Ovary (tissue), 10 donors: ENCODE measurements at places on chromosomes 13 and 19.

GRCh38 chr19:41893899-41894298 is 10.9 kb downstream of the ARHGEF1 start:
- H3K36me3 ChIP-seq = no peaks in the 10 kb centered on the region
- no peak overlapping the region for H3K27ac ChIP-seq
- DNase-seq = no peak
- H3K27me3 ChIP-seq = no peaks in the 10 kb centered on the region

DNA sequence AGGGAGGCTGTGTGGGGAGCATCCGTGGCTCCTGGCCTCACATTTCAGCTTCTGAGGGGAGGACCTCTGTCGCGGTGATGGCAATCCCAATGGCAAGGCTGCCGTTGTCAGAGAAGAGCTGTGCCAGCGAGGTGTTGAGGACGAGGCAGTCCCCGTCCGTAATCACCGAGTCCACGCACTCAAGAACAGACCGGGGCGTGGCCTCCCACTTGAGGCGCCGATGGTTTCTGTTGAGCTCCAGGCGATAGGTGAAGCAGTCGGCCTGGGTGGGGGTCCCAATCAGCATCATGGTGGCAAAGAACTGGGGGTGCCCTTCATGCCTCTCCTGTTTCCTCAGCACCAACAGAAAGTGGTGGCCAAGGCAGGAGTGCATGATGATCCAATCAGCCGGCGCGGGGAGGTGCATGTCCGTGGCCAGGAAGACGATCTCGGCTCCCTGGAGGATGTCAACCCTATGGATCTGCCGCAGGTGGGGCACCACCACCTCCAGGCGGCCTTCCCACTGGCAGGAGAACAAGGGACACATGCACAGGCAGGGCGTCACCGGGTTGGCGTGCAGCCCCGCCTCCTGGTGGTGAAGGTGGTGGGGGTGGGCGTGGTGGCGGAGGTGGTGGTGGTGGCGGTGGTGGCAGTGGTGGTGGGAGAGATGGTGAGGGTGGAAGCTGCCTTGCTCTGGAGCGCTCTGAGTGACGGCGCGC is 68.1 kb downstream of the SIAH3 start:
- no peaks in the 10 kb centered on the region for H3K36me3 ChIP-seq
- no peak overlapping the region for H3K27ac ChIP-seq
- no peaks in the 10 kb centered on the region for H3K4me1 ChIP-seq
- DNase-seq = no peak
- no peaks in the 10 kb centered on the region for H3K27me3 ChIP-seq

DNA sequence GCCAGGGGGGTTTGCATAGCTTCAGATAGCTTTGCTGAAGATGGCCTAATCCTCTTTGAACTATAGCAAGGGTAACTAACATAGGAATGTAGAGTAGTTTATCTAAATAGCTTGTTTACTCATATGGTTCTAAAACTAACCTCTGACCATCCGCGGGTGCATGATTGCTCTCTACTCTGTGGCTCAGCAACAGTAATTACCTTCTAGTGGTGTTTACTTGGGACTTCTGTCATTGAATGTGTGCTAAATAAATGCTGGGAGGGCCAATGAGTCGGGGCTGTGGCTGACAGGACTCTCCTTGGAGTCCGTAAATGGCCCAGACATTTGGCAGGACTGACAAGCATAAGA is 1461.9 kb downstream of the UQCRFS1 start:
- no peak overlapping the region for H3K4me3 ChIP-seq
- no peaks in the 10 kb centered on the region for H3K27me3 ChIP-seq
- no peaks in the 10 kb centered on the region for H3K36me3 ChIP-seq
- DNase-seq = no peak
- H3K27ac ChIP-seq = no peak overlapping the region

GRCh38 chr19:5287066-5287465 is 53.5 kb downstream of the PTPRS start:
- H3K36me3 ChIP-seq = no peaks in the 10 kb centered on the region
- H3K4me1 ChIP-seq = peaks cover 18% of the 10 kb centered on the region
- DNase-seq = no peak
- no peak overlapping the region for H3K4me3 ChIP-seq

DNA sequence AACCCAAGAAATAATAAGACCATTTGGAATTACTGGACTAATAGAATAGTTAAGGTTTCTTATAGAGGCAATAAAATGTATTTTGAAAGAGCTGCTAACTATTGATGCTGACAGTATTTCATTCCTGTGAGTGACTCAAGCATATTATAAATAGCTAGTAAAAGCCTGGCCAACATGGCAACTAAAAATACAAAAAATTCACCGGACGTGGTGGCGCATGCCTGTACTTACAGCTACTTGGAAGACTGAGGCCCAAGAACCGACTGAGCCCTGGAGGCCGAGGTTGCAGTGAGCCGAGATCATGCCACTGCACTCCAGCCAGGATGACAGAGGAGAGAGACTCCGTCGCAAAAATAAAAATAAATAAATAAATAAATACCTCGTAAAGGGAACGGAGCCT is 5.4 kb upstream of the ICAM3 start:
- no peaks in the 10 kb centered on the region for H3K36me3 ChIP-seq
- DNase-seq = no peak
- no peaks in the 10 kb centered on the region for H3K4me1 ChIP-seq
- no peak overlapping the region for H3K4me3 ChIP-seq
- no peak overlapping the region for H3K27ac ChIP-seq

- no peaks in the 10 kb centered on the region for H3K4me1 ChIP-seq
- H3K27me3 ChIP-seq = no peaks in the 10 kb centered on the region
- no peak overlapping the region for H3K4me3 ChIP-seq
- H3K27ac ChIP-seq = no peak overlapping the region
- H3K36me3 ChIP-seq = no peaks in the 10 kb centered on the region
- no peak for DNase-seq
Measured at GRCh38 chr19:31089681-31090080, 259.6 kb downstream of the TSHZ3 start.

DNA sequence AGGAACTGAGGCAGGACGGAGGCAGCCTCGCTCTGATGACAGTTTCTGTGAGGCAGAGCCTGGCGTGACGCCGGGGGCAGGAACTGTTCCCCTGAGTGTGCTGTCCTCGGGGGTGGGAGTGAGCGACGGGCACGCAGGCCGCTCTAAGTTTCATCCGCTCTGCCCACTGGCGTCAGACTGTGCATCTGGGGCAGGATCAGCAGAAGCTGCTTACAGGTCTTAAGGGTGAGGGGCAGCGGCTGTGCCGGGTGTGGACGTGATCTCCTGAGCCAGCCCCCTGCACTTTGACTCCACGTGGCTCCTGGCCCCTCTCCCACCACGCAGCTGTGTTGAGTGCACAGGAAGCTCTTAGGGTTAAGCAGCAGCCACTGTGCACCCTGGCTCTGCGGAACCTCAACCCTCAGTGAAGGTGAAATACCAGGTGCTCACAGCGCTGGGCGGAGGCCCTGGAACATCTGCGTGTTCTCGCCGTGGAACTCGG is 1.5 kb downstream of the GRK1 start:
- H3K4me1 ChIP-seq = no peaks in the 10 kb centered on the region
- DNase-seq = peak; percentile 21
- no peak overlapping the region for H3K4me3 ChIP-seq
- H3K27ac ChIP-seq = no peak overlapping the region
- no peaks in the 10 kb centered on the region for H3K27me3 ChIP-seq

GRCh38 chr13:46961719-46962118 is 64.9 kb upstream of the HTR2A start:
- no peak overlapping the region for H3K4me3 ChIP-seq
- no peak overlapping the region for H3K27ac ChIP-seq
- DNase-seq = no peak

GRCh38 chr13:73119612-73120011 is 60.8 kb downstream of the KLF5 start:
- no peaks in the 10 kb centered on the region for H3K27me3 ChIP-seq
- no peak for DNase-seq
- H3K27ac ChIP-seq = no peak overlapping the region
- H3K36me3 ChIP-seq = no peaks in the 10 kb centered on the region

GRCh38 chr13:33869005-33869404 is 51.1 kb downstream of the RFC3 start:
- no peak overlapping the region for H3K4me3 ChIP-seq
- H3K27me3 ChIP-seq = no peaks in the 10 kb centered on the region
- no peak for DNase-seq
- no peaks in the 10 kb centered on the region for H3K4me1 ChIP-seq
- no peak overlapping the region for H3K27ac ChIP-seq

- no peak for DNase-seq
- no peaks in the 10 kb centered on the region for H3K27me3 ChIP-seq
- no peaks in the 10 kb centered on the region for H3K36me3 ChIP-seq
- no peak overlapping the region for H3K27ac ChIP-seq
Measured at GRCh38 chr19:46759206-46759605, 13.0 kb upstream of the STRN4 start.

DNA sequence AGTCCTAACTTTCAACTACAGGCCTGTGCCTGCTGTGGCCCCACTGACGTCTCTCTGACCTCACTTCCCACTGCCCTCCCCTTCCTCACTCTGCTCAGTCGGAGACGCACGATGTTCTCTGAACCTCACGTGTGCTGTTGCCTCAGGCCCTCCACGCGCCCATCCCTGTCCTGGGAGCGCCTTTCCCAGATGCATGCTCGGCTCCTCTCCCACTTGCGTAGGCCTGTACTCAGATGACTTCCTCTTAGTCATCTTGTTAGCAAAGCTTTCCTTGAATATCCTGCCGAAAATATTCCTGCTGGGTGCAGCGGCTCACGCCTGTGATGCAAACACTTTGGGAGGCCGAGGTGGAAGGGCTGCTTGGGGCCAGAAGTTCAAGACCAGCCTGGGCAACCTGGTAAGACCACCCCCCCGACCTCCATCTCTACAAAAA is 9.3 kb upstream of the SYT5 start:
- H3K36me3 ChIP-seq = no peaks in the 10 kb centered on the region
- H3K4me3 ChIP-seq = no peak overlapping the region
- DNase-seq = no peak
- no peak overlapping the region for H3K27ac ChIP-seq
- no peaks in the 10 kb centered on the region for H3K27me3 ChIP-seq

DNA sequence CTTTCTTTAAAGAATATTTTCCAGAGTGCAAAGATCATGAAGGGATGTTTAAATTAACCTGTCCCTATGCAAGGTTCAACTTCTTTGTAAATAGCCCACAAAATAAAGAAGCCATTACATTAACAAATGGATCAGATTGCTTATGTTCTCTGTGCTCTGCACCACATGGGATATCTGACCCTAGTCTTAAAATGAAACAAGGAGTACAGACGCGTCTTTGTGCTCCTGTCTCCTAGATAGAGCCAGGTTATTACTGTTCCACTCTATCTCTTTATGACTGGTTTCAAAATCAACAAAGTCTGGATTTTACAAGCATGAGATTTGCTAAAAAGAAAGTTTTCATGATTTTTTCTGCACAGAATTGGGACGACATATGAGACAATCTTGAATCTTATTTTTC is 339.4 kb downstream of the KLF12 start:
- no peak overlapping the region for H3K27ac ChIP-seq
- no peak for DNase-seq
- H3K27me3 ChIP-seq = no peaks in the 10 kb centered on the region
- no peaks in the 10 kb centered on the region for H3K4me1 ChIP-seq

DNA sequence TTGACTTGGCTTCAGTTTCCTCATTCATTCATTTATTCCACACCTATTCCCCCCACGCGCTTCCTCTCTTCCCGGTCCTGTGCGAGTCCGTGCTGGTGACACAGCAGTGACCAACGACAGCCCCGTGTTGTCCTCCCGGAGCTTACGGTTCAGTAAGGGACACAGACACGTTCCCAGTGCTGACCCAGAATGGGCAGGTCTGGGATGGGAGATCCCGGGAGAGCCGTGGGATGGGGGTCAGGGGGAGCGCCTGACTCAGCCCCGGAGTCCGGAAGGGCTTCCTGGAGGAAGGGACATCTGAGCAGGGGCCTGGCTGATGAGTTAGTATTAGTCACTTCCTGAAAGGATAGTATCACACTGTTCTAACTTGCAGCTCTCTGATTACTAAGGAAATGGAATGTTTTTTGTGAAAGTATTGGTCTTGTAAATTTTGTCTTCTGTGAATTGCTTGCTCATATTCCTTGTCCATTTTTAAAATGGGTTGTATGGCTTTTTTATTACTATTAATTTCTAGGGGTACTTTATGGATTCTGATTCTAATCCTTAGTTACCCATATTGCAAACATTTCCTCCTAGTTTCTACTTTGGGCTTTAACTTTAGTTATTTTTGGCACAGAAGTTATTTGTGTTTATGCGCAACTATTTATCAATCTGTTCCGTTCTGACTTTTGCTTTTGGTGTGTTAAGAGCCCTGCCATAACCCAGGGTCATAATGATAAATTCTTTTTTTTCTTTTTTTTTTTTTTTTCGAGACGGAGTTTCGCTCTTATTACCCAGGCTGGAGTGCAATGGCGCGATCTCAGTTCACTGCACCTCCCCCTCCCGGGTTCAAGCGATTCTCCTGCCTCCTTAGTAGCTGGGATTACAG is 708 bp upstream of the ERCC1 start:
- H3K27ac ChIP-seq = peak overlapping the region; percentile 87
- no peak for DNase-seq

DNA sequence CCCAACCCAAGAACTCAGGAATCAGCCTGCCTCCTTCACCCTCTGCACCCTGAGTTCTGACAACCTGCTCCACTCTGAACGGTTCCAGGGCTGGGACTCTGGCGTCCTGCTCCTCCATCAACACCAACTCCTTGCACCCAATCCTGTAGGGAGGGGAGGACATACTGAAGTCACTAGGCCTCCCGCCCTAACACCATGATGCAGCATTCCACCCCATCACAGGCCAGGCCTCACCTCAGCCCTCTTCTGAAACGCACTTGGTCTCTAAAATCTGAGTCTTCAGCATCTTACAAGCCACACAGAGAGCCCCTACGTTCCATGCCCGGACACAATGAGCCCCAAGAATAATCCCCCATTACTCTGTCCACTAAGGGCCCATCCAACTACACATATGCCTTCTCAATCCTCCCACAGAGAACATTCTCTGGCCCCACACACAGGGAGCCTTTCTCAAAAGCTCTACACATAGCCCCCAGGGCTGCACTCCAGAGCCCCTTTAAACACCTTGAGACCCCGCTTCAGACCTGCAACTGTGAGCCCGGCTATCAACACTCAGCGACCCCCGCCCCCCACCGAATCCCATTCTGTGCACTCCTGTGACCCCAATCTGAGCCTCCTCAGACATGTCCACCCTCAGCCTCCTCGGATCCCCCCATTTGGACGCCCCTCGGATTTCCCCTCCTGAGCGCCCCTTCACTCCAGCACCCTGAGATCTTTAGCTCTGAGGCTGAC is 567 bp downstream of the ALKBH6 start:
- no peaks in the 10 kb centered on the region for H3K27me3 ChIP-seq
- H3K4me3 ChIP-seq = peak overlapping the region; percentile 66
- peaks cover 2% of the 10 kb centered on the region for H3K4me1 ChIP-seq
- DNase-seq = peak; percentile 44
- no peaks in the 10 kb centered on the region for H3K36me3 ChIP-seq

- H3K27me3 ChIP-seq = no peaks in the 10 kb centered on the region
- no peak overlapping the region for H3K27ac ChIP-seq
- no peak overlapping the region for H3K4me3 ChIP-seq
- H3K36me3 ChIP-seq = no peaks in the 10 kb centered on the region
Measured at GRCh38 chr13:106570299-106570852, 2.4 kb upstream of the ARGLU1 start.
